Activated T-helper 1 cell treated with anti-CD3 and anti-CD28 coated beads, Interleukin-12 subunit alpha, Interleukin-12 subunit beta, Interleukin-2, Interleukin-4 antibody, amounts not matched to agents 30 ng/mL and 10 ng/mL and 1 ng/mL, durations not matched to agents 14 hours and 24 hours and 36 hours (primary cell): ENCODE measurements at places on chromosomes 7 and 10. TPM values are rescaled to one million over a fixed set of nuclear protein-coding genes. Genes with fewer than 3 reads are reported as not detected.
A peak's percentile ranks its signal among the peaks of the same experiment; 100 is the strongest.

GRCh38 chr10:16907687-16908086 is 90.5 kb upstream of the RSU1 start:
- no peak for DNase-seq
- H3K36me3 ChIP-seq: no peaks in the 10 kb centered on the region
- peaks cover 6% of the 10 kb centered on the region for H3K4me1 ChIP-seq
- no peak overlapping the region for H3K27ac ChIP-seq
- H3K4me3 ChIP-seq: no peak overlapping the region

DNA sequence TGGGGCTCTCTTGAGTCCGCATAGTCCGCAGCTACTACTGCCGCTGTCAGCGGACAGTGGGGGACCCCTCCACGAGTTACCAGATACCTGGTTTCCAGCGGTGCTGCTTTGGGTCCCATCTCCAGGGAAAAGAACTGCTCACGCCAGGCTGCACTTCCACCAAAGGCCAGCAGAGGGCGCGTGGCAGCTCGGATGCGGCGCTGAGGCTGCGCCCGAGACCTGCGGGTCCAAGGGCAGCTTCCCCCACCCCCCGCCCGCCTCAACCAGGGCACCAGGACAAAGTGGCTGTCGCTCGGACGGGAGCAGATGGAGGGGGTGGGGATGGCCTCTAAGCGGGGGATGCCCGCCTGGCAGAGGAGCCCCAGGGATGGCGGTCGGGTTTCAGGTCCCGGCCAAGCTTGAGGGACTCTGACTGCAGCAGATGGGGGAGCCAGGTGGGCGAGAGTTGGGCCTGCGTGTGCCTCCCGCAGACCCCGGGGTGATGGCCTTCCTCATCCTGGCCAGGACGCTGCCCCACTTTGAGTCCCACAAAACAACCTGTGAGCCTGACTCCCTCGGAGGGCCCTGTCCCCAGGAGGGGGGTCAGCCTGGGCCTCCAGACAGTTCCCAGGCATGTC is 23.8 kb upstream of the ZNF735 start:
- no peaks in the 10 kb centered on the region for H3K4me1 ChIP-seq
- no peak for DNase-seq
- H3K27ac ChIP-seq: no peak overlapping the region
- no peak overlapping the region for H3K4me3 ChIP-seq

GRCh38 chr7:72919256-72919775 is 5.6 kb upstream of the POM121 start:
- no peak overlapping the region for H3K4me3 ChIP-seq
- no peak for DNase-seq
- H3K4me1 ChIP-seq: peaks cover 4% of the 10 kb centered on the region
- peaks cover 9% of the 10 kb centered on the region for H3K36me3 ChIP-seq
- no peaks in the 10 kb centered on the region for H3K27me3 ChIP-seq

DNA sequence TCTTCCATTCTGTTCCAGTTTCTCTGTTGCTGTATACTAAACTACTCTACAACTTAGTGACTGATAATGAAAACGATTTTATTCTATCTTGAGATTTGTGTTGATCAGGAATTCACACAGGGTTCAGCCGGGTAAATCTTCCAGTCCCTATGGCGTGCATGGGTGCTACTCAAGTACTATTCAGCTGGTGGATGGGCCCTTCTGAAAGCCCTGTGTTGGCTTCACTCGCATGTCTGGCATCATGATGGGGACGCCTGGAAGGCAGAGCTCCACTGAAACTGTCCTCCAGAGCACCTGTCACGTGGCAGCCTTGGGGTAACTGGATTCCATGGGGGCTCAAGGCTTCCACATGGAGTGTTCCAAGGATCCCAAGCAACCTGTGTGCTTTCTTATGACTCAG is 86.0 kb upstream of the ZMIZ1 start:
- H3K36me3 ChIP-seq: no peaks in the 10 kb centered on the region
- H3K27ac ChIP-seq: no peak overlapping the region
- H3K27me3 ChIP-seq: peaks cover 10% of the 10 kb centered on the region
- DNase-seq: no peak
- peaks cover 22% of the 10 kb centered on the region for H3K4me1 ChIP-seq

GRCh38 chr10:61902445-61903220 is 1.1 kb downstream of the ARID5B start:
- peaks cover 12% of the 10 kb centered on the region for H3K36me3 ChIP-seq
- peaks cover 60% of the 10 kb centered on the region for H3K4me1 ChIP-seq
- peak overlapping the region; percentile 98 for H3K27ac ChIP-seq
- H3K27me3 ChIP-seq: no peaks in the 10 kb centered on the region

DNA sequence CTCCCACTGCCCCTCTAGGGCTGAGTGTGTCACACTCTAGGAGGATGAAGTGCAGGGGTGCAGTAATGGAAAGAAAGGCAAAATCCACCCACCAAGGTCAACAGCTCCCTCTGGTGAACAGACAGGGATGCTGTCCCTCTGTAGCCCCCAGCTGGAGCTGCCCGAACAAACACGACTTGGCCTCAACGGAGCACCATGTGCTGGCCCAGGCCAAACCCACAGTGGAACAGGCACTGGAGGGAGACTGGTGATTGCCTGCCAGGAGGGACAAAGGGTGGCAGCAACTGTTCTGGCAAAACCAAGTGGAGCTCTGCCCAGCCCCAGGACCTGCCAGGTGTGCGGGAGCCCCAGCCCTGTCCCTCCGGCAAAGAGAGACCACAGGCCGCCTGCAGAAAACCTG is 20.7 kb downstream of the PDIA4 start:
- no peak for DNase-seq
- no peak overlapping the region for H3K4me3 ChIP-seq
- no peak overlapping the region for H3K27ac ChIP-seq
- no peaks in the 10 kb centered on the region for H3K27me3 ChIP-seq

GRCh38 chr7:100221231-100221718 is 1.5 kb downstream of the PVRIG start:
- DNase-seq: peak; percentile 72
- H3K4me3 ChIP-seq: peak overlapping the region; percentile 96
- peaks cover 36% of the 10 kb centered on the region for H3K36me3 ChIP-seq

DNA sequence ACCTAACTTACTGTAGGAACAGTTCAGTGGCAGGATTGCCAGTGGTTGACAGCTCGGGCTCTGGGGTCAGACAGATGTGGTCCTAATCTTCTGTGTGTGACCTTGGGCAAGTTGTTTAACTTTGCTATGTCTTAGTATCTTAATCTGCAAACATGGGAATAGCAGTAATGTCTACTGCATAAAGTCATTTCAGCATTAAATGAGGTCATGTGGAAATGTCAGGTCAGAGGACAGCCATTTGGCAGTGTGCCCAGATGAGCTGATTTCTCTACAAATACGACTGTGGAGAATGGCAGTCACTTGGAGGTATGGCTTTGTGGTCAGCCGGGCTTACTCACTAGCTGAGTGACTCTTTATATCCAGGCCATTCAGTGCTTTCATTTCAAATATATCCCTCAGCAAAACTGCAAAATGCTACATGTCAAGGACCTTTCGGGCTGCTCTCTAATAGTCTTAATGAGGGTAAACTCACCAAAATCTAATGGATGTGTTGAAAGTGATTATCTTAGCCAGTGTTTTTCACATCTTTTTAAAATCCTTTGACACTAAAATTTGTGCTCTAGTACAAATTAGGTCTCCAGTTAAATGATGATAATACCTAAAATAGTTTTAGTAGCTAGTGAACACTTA is 171.4 kb downstream of the ST7 start:
- no peak overlapping the region for H3K27ac ChIP-seq
- peaks cover 14% of the 10 kb centered on the region for H3K27me3 ChIP-seq
- no peak overlapping the region for H3K4me3 ChIP-seq
- DNase-seq: no peak

GRCh38 chr10:62618054-62618453 is 186.5 kb upstream of the ADO start:
- H3K4me3 ChIP-seq: no peak overlapping the region
- H3K27me3 ChIP-seq: peaks cover 12% of the 10 kb centered on the region
- H3K27ac ChIP-seq: no peak overlapping the region

GRCh38 chr10:117927332-117927731 is 119.4 kb downstream of the RAB11FIP2 start:
- peaks cover 3% of the 10 kb centered on the region for H3K27me3 ChIP-seq
- H3K4me3 ChIP-seq: no peak overlapping the region
- H3K4me1 ChIP-seq: no peaks in the 10 kb centered on the region
- DNase-seq: no peak

DNA sequence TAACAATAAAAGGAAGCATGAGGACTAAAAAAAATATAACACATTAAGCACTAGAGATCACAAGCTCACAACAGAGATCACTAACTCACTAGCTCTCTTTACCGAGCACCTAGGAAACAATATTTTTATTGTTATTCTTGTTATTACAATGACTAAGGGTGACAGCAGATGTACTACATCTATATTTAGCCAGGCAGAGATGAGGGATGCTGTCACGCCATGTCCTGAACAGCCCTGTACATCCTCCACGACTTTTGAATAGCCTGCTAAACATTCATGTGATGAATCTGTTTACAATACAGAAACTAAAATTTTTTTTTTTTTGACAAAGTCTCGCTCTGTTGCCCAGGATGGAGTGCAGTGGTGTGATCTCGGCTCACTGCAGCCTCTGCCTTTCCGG is 22.7 kb downstream of the FAM133B start:
- peaks cover 36% of the 10 kb centered on the region for H3K36me3 ChIP-seq
- DNase-seq: no peak
- H3K27me3 ChIP-seq: no peaks in the 10 kb centered on the region
- H3K4me1 ChIP-seq: no peaks in the 10 kb centered on the region
- no peak overlapping the region for H3K4me3 ChIP-seq

DNA sequence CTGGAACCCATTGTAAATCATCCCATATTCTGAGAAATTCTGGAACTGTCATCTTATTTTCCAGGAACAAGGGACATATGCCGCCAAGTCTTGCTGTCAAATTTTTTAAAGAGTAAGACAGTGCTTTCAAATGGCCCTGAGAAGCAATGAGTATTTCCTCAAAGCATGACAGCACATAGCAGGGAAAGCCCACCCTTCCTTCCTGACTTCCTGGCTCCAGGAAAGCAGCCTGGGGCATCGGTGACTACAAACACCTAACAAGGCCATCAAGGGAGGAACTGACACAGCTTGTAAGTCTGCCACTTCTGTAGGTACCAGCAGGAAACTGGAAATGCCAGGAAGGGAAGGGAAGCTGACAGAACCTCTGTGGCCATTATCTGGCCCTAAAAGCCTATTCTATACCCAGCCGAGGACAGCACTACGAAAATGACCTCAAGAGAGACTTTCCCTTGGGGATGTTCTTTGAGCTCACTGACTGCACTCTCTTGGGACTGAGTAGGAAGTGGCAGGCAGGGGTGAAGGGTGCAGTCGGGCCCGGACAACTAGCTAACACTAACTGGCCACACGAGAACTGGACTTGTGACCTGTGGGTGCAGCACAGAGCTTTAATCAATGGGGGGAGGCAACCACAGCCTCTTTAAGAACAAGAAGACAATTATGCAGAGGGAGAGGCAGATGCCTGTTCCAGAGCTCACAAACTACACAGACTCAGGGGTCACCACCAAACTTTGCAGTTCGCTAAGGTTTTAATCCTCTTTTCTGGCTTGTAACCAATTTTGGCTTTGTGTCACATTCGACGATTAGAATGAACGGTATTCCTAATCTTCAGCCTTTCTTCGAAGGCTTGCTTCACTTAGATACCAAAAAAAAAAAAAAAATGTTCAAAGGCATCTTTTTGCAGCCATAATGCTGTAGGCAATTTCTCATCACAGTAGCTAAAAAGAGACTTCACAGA is 52.0 kb downstream of the GRB10 start:
- DNase-seq: no peak
- no peaks in the 10 kb centered on the region for H3K4me1 ChIP-seq
- H3K27me3 ChIP-seq: no peaks in the 10 kb centered on the region
- H3K27ac ChIP-seq: no peak overlapping the region
- no peak overlapping the region for H3K4me3 ChIP-seq

DNA sequence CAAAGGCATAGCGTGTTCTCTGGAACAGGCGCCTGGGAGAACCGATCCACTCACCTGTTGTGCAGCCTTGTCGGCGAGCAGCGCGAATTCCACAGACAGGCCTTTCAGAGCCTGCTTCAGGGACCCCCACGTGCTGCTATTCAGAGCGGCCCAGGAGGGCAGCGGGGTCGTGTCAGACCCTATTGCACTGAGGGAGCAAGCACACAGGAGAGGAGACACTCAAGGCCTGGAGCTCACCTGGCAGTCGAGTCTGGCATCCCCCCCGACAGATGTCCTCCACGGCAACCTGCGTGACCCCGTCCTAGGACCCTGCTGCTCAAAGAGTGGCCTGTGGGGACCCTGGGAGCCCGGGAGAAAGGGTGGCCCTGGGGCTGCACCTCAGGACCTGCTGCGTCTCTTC is 21.1 kb downstream of the NUDT1 start:
- no peak overlapping the region for H3K27ac ChIP-seq
- peaks cover 9% of the 10 kb centered on the region for H3K4me1 ChIP-seq
- peaks cover 8% of the 10 kb centered on the region for H3K36me3 ChIP-seq
- no peaks in the 10 kb centered on the region for H3K27me3 ChIP-seq

DNA sequence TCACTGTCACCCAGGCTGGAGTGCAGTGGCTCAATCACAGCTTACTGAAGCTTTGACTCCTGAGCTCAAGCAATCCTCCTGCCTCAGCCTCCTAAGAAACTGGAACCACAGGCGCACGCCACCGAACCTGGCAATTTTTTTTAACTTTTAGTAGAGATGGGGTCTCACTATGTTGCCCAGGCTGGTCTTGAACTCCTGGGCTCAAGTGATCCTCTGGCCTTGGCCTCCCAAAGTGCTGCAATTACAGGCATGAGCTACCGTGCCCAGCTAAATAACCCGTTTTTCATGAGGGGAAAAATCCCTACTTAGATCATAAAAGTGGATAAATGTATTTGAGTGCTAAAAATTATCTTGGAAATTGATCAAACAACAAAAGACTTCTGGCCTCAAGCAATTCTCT is 200.5 kb upstream of the IMMP2L start:
- H3K4me1 ChIP-seq: no peaks in the 10 kb centered on the region
- H3K36me3 ChIP-seq: no peaks in the 10 kb centered on the region
- no peak overlapping the region for H3K27ac ChIP-seq
- H3K27me3 ChIP-seq: peaks cover 5% of the 10 kb centered on the region

- no peaks in the 10 kb centered on the region for H3K36me3 ChIP-seq
- no peak for DNase-seq
- H3K4me1 ChIP-seq: no peaks in the 10 kb centered on the region
- H3K27ac ChIP-seq: no peak overlapping the region
Measured at GRCh38 chr7:18644981-18645380, 149.4 kb downstream of the HDAC9 start.

DNA sequence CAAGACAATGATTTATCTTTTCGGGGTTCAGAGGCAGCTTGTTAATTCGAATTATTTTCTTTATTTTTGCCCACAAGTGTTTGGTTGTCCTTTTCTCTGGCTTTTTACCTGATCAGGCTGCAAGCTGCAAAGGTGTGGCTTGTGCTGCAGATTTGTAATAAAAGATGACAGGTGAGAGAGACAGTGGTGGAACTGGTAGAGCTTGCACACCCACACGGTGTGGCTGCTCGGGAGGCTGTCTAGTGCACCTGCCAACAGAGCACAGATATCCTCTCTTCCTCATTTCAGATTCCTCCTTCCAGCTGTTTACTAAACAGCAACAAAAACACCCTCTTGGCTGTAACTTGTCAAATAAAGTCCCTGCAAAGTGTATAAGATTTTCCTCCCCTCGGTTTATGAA is 9.2 kb downstream of the GJD4 start:
- no peak for DNase-seq
- no peak overlapping the region for H3K27ac ChIP-seq
- H3K4me1 ChIP-seq: no peaks in the 10 kb centered on the region
- no peak overlapping the region for H3K4me3 ChIP-seq
- no peaks in the 10 kb centered on the region for H3K36me3 ChIP-seq

The FXYD4 gene
- total RNA-seq: 0.44 TPM in 1 of 2 replicates, not detected in the other

The PLXDC2 gene
- not detected in 2 replicates for total RNA-seq

The HABP2 gene
- not detected in 2 replicates for total RNA-seq

The WAC gene
- 130 and 135 TPM in 2 replicates for total RNA-seq

The PLEKHS1 gene
- 0.05 and 0.07 TPM in 2 replicates for total RNA-seq

The CLDN3 gene
- total RNA-seq: not detected in 2 replicates

The SPDYE6 gene
- not detected in 2 replicates for total RNA-seq

The ASB10 gene
- total RNA-seq: not detected in 2 replicates

The PFKP gene
- total RNA-seq: 264 and 267 TPM in 2 replicates
